Pons (tissue), 1 donor: ENCODE measurements at places on chromosomes 11 and 22.

- no peak for DNase-seq
Measured at GRCh38 chr11:57474803-57475115, 14.4 kb downstream of the RTN4RL2 start.

- DNase-seq: no peak
Measured at GRCh38 chr22:38218661-38219622, 17.1 kb downstream of the MAFF start.

GRCh38 chr11:34349882-34350281, 7.9 kb downstream of the ABTB2 start:
- DNase-seq: no peak

GRCh38 chr11:101775033-101775432, 139.8 kb upstream of the CEP126 start:
- no peak for DNase-seq

GRCh38 chr11:27847496-27847895, 147.2 kb upstream of the BDNF start:
- peak; percentile 80 for DNase-seq

- no peak for DNase-seq
Measured at GRCh38 chr11:71131861-71132260, 120.5 kb downstream of the SHANK2 start.

DNA sequence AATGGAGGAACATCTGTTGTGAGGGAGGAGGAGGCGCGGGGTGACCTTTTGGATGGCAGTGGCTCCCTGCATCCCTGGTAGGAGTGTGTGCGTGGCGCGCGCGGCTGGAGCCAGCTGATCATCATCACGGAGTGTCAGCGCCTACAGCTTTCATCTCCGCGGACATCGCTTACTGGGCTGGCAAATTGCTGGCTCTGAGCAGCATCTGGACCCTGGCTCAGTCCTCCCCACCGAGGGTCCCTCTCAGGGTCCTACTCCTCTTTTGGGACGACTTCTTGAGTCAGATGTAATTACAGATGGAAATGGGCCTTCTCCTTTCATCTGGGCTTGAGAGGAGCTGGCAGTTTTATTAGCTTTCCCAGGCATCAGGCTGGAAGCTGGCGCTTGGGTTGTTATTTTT, 85.3 kb downstream of the CACNA1I start:
- no peak for DNase-seq

GRCh38 chr11:131246663-131247062, 123.8 kb upstream of the NTM start:
- peak; percentile 77 for DNase-seq

GRCh38 chr11:64358907-64359711, at the start of gene RPS6KA4:
TSS of gene RPS6KA4 (plus strand) at chr11:64359162. CDS start at chr11:64359236, 74 bp downstream.
- peak; percentile 62 for DNase-seq
